Neuronal stem cell (in vitro differentiated cells): ENCODE measurements at places on chromosomes 5 and 9.
A peak's percentile ranks its signal among the peaks of the same experiment; 100 is the strongest.

DNA sequence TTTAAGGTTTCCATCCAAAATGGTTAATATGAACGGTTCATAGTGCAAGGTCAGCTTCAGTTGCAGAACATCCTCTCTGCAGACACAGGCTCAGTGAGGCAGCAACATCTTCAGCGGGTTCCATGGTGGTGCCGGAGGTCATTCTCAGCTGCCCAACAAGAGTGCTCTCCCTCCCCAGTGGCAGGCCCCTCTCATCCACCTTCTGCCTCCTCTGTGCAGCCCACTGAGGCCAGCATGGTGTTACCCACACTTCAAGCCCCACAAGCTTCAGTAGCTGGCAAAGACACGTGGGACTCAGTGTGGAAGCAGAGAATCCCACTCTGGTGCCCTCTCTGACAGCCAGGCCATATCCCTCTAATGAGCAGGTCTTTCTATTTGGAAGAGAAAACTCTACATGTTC, 4.1 kb upstream of the ARSI start:
- H3K27me3 ChIP-seq: no peaks in the 10 kb centered on the region
- H3K4me1 ChIP-seq: peaks cover 15% of the 10 kb centered on the region
- DNase-seq: no peak
- no peaks in the 10 kb centered on the region for H3K36me3 ChIP-seq
- no peak overlapping the region for H3K27ac ChIP-seq
- H3K4me3 ChIP-seq: no peak overlapping the region

- no peak overlapping the region for H3K4me3 ChIP-seq
- no peak for DNase-seq
- H3K4me1 ChIP-seq: peaks cover 16% of the 10 kb centered on the region
- H3K27me3 ChIP-seq: no peaks in the 10 kb centered on the region
- H3K36me3 ChIP-seq: no peaks in the 10 kb centered on the region
These were observed 185.6 kb downstream of the C9orf50 start for GRCh38 chr9:129435291-129435690.

DNA sequence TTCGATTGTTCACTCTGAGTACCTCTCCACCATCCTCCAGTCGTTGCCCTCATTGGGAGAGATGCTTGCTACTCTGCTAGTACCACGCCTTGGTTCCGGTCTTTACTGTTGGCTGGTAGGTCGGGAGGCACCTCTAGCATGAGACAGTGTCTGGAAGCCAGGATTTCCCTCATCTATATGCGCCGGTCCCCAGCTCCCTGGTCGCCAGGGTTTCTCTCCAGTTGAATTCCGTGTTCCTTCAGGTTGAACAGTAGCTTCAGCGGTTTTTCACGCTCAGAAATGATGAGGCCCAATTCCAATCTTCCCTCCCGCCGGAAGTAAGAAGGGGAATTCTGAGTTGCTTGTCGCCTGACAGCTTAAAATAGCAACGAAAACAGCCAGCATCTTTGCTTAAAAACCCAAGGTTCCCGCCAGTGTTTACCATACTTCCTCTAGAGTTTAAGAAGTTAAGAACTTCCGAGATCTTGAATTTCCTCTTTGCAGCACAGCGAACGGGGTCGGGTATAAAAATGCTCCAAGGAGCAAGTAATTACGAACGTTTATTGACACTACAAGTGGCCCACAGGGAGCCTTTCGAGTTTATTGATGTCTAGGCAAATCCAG, 1.3 kb upstream of the ST8SIA4 start:
- H3K4me1 ChIP-seq: peaks cover 4% of the 10 kb centered on the region
- H3K4me3 ChIP-seq: peak overlapping the region; percentile 16
- no peaks in the 10 kb centered on the region for H3K36me3 ChIP-seq
- no peak for DNase-seq
- H3K27ac ChIP-seq: no peak overlapping the region
- H3K27me3 ChIP-seq: no peaks in the 10 kb centered on the region

- H3K4me1 ChIP-seq: peaks cover 4% of the 10 kb centered on the region
- H3K36me3 ChIP-seq: no peaks in the 10 kb centered on the region
- H3K27ac ChIP-seq: no peak overlapping the region
- no peak overlapping the region for H3K4me3 ChIP-seq
These were observed 213.3 kb downstream of the PCSK1 start for GRCh38 chr5:96219580-96220281.

- no peak overlapping the region for H3K4me3 ChIP-seq
- no peaks in the 10 kb centered on the region for H3K36me3 ChIP-seq
- peaks cover 12% of the 10 kb centered on the region for H3K27me3 ChIP-seq
- no peaks in the 10 kb centered on the region for H3K4me1 ChIP-seq
These were observed 154.6 kb downstream of the OLFM1 start for GRCh38 chr9:135242049-135242396.

GRCh38 chr5:129616517-129616916, 131.4 kb upstream of the MINAR2 start:
- no peaks in the 10 kb centered on the region for H3K36me3 ChIP-seq
- H3K27me3 ChIP-seq: no peaks in the 10 kb centered on the region
- H3K27ac ChIP-seq: no peak overlapping the region

GRCh38 chr9:72044095-72044494, 16.3 kb downstream of the C9orf57 start:
- no peaks in the 10 kb centered on the region for H3K27me3 ChIP-seq
- H3K4me1 ChIP-seq: no peaks in the 10 kb centered on the region
- no peaks in the 10 kb centered on the region for H3K36me3 ChIP-seq
- H3K27ac ChIP-seq: no peak overlapping the region
- DNase-seq: no peak
- no peak overlapping the region for H3K4me3 ChIP-seq

DNA sequence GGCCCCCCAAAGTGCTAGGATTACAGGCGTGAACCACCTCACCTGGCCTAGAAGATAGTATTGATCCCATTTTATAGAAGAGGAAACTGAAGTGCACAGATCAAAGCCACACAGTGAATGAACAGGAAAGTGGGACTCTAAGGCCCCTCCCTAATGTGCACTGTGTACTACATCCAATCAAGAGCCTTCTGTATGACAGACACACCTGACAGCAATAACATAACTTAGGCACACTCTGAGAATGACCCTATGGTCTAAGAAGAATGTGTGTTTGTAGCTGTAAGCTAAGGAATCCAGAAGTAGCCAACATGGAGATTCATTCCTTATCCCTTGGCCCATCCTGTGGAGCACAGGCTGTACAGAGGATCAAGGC, 271.2 kb downstream of the SMARCA2 start:
- no peak overlapping the region for H3K4me3 ChIP-seq
- no peak overlapping the region for H3K27ac ChIP-seq
- H3K4me1 ChIP-seq: peaks cover 2% of the 10 kb centered on the region
- no peak for DNase-seq
- H3K36me3 ChIP-seq: no peaks in the 10 kb centered on the region

GRCh38 chr9:12923468-12924009, 148.7 kb downstream of the LURAP1L start:
- H3K4me1 ChIP-seq: peaks cover 3% of the 10 kb centered on the region
- H3K27me3 ChIP-seq: no peaks in the 10 kb centered on the region
- H3K27ac ChIP-seq: no peak overlapping the region
- H3K36me3 ChIP-seq: no peaks in the 10 kb centered on the region
- no peak for DNase-seq
- no peak overlapping the region for H3K4me3 ChIP-seq

DNA sequence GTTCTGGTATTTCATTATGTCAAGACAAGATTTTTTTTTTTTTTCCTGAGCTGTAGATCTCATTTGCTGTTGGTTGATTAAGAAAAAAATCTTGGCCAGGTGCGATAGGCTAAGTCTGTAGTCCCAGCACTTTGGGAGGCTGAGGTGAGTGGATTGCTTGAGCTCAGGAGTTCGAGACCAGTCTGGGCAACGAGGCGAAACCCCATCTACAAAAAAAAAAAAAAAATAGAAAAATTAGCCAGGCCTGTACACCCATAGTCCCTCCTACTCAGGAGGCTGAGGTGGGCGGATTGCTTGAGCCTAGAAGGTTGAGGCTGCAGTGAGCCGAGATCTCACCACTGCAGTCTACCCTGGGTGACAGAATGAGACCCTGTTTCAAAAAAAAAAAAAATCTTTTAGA, 12.2 kb downstream of the CDC42SE2 start:
- no peak for DNase-seq
- H3K4me3 ChIP-seq: no peak overlapping the region
- H3K27ac ChIP-seq: no peak overlapping the region
- no peaks in the 10 kb centered on the region for H3K27me3 ChIP-seq
- no peaks in the 10 kb centered on the region for H3K36me3 ChIP-seq
- no peaks in the 10 kb centered on the region for H3K4me1 ChIP-seq

- H3K4me3 ChIP-seq: no peak overlapping the region
- H3K27me3 ChIP-seq: peaks cover 3% of the 10 kb centered on the region
- H3K36me3 ChIP-seq: no peaks in the 10 kb centered on the region
These were observed 20.4 kb upstream of the NFIL3 start for GRCh38 chr9:91443994-91444392.

DNA sequence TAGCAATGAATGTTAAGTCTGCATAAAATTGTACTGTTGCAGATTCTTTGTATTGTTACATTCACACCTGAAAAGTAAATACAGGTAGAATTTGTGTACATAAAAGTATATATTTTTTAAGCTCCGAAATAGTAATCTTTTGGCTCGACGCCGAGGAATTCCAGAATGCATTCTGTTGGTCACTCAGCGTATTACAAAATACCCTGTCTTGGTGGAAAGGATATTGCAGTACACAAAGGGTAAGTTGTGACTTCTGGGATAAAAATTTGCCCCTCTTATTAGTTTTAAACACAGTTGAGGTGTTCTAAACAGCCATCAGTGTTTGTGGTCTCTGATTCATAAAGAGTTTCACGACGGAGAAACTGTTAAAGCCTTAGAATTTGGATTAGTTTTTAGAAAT, 257.6 kb downstream of the ARHGEF28 start:
- H3K4me1 ChIP-seq: no peaks in the 10 kb centered on the region
- H3K4me3 ChIP-seq: no peak overlapping the region
- H3K27ac ChIP-seq: no peak overlapping the region
- no peak for DNase-seq

DNA sequence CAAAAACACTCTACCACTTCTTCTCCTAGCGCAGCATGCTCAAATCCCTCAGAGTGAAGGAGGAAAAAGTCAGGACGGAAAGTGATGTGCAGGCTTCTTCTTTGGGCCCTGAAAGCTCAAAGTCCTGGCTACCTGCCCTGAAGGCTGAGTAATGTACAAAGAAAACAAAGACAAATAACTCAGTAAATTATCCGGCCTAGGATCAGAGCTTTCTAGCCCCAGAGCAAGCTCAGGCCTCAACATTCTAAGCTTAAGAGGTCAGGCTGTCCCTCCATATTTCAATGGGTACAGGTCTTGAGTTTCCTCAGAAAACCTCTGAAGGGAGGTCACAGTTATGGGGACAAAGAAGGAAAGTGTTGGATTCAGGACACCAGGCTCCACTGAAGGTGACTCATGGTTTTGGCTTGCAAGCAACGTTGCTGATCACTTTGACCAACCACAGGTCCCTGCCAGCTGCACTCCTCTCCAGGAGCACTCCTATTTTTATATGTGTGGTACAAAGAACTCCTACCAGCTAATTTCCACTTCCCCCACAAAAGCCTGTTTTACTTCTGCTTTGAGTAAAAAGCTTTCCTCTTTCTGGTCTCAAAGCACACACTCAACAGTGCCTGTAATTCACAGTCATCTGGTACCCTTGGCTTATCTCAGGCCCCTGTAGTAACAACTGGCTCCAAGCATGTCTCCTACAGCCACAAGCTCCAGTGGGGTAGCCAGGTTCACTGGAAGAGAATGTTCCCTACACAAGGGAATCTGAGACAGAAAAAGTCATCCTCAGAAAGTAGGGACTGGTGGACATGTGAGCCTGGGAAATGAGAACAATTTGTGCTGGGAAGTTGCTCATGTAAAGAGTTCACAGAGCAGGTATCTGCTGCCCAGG, 115.7 kb downstream of the UGCG start:
- peaks cover 1% of the 10 kb centered on the region for H3K4me1 ChIP-seq
- H3K4me3 ChIP-seq: no peak overlapping the region
- H3K27me3 ChIP-seq: no peaks in the 10 kb centered on the region
- H3K27ac ChIP-seq: no peak overlapping the region

DNA sequence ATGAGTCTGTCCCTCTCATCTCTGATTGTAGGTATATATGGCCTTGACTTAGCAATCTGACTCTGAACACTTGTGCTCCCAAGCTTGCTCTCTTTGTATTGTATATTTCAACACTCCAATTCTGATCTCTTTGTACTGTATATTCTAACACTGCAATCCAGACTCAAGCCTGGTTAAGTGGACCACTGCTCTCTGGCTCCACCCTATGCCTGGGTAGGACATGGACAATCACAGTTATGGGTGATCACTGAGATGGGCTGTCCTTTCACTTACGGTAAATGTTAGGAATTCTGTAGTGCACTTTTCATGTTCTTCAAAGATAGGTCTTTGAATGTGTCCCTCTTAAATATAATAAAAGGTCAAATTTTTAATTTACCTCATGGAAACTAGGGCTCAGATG, 165.1 kb downstream of the TLR4 start:
- no peaks in the 10 kb centered on the region for H3K27me3 ChIP-seq
- no peaks in the 10 kb centered on the region for H3K36me3 ChIP-seq
- no peak for DNase-seq
- H3K4me3 ChIP-seq: no peak overlapping the region
- H3K4me1 ChIP-seq: peaks cover 2% of the 10 kb centered on the region
- H3K27ac ChIP-seq: no peak overlapping the region

GRCh38 chr5:141412854-141413539, at the start of gene PCDHGA10:
Gene PCDHGA10, plus strand, starts transcription at chr5:141412987. Its CDS starts 189 bp downstream, at chr5:141413176.
- H3K4me3 ChIP-seq: peak within 1 kb of the TSS; percentile 49
- no peak within 1 kb of the TSS for H3K27ac ChIP-seq
- no peaks in the 10 kb centered on the region for H3K4me1 ChIP-seq
- peaks cover 18% of the 10 kb centered on the region for H3K36me3 ChIP-seq
- H3K27me3 ChIP-seq: no peaks in the 10 kb centered on the region

DNA sequence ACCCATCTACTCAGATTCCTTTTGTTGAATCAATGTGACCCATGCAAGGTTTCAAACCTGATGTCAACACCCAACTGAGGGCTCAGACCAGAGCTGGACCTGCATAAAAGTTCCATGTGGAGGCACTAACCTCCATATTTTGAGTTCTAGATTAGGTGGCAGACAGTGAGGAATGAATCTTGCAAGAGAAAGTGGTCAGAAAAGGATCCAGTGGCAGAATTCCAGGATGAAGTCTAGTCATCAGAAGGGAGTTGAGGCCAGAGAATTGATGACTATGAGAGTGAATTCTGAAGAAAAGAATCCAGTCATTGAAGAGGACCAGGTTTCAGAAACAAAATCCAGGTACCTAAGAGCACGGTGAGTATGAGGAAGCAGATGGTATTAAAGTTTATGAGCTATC, 205.1 kb upstream of the RGMB start:
- DNase-seq: no peak
- no peaks in the 10 kb centered on the region for H3K27me3 ChIP-seq
- no peak overlapping the region for H3K4me3 ChIP-seq
- H3K4me1 ChIP-seq: peaks cover 3% of the 10 kb centered on the region
- no peak overlapping the region for H3K27ac ChIP-seq

GRCh38 chr9:110192531-110193261, 15.3 kb downstream of the C9orf152 start:
- DNase-seq: no peak
- H3K27me3 ChIP-seq: no peaks in the 10 kb centered on the region
- H3K27ac ChIP-seq: no peak overlapping the region

DNA sequence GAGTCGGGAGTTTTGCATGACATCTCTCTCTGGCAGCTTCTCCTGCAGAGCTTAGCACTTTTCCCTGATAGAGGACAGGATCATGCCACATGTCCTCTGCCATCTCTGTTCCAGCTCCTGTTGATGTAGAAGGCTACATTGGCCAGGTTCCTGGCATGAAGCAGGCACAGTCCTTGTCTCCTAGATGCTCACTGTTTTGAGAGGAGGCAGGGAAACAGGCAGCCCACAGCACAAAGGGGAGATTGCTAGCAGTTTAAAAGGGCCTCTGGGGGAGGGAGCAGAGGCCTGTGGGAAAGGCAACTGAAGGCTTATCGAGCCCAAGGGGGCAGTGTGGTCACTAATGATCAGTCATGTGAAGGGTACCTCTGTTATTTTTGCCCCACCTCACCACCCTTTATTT, 10.7 kb downstream of the ARHGAP26 start:
- no peak for DNase-seq
- no peaks in the 10 kb centered on the region for H3K27me3 ChIP-seq
- no peak overlapping the region for H3K27ac ChIP-seq
- peaks cover 20% of the 10 kb centered on the region for H3K4me1 ChIP-seq
- no peaks in the 10 kb centered on the region for H3K36me3 ChIP-seq
